Renal cortical epithelial cell (primary cell): ENCODE measurements at places on chromosomes 7 and 10.
A peak's percentile ranks its signal among the peaks of the same experiment; 100 is the strongest.

GRCh38 chr10:108989976-108990375 is 933.3 kb downstream of the XPNPEP1 start:
- no peak for DNase-seq

- DNase-seq, result no peak
These were observed 86.6 kb downstream of the LSMEM1 start for GRCh38 chr7:112567388-112567787.

DNA sequence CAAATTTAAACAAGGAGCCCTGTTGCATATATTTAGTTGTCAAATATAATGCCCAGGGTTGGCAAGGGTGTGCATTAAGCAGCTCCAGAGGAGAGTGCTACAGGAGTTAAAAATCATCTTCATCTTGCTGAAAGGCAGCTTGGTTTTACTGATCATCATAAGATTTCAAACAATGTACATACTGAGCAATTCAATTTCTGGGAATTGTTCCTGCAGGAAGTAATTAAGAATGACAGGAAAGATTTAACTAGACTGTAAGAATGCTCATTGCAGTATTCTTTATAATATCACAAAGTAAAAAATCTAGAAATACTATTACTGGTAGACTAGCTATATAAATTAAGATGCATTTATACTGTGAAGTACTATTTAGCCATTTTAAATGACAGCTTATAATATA is 153.6 kb downstream of the DYNC1I1 start:
- no peak for DNase-seq

- no peak for DNase-seq
These were observed 134.8 kb upstream of the LAMB4 start for GRCh38 chr7:108265007-108265406.

- peak; percentile 33 for DNase-seq
These were observed 27.0 kb upstream of the SUN1 start for GRCh38 chr7:805261-805660.

DNA sequence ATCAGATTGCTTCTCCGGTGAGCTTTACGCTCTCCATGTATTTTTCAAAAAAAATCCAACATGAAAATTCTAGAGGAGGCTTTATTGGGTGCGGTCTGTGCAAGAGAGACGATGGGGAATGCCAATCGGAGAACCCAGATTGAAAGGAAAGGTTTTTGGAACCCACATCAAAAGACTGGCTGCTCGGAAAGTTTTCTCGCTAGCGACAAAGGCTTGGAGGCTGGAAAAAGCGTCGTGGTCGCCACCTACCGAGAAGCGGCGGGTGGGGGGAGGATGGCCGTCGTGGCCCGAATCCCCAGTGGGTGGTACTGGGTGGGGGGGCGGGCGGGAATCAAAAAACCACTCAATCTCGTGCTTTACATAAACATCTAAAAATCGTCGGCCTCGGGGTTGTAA is 1.1 kb upstream of the GTF2I start:
- no peak for DNase-seq

- peak; percentile 69 for DNase-seq
These were observed 66.6 kb upstream of the SYPL1 start for GRCh38 chr7:106178593-106179134.

- no peak for DNase-seq
These were observed 11.4 kb upstream of the CHST3 start for GRCh38 chr10:71952745-71953144.

- DNase-seq, result peak; percentile 92
These were observed 354.1 kb upstream of the SEMA3A start for GRCh38 chr7:84548366-84549365.

- DNase-seq, result no peak
These were observed 96.3 kb downstream of the BICC1 start for GRCh38 chr10:58608826-58609531.

- DNase-seq, result no peak
These were observed 197.5 kb upstream of the CSTF2T start for GRCh38 chr10:51896849-51897248.

DNA sequence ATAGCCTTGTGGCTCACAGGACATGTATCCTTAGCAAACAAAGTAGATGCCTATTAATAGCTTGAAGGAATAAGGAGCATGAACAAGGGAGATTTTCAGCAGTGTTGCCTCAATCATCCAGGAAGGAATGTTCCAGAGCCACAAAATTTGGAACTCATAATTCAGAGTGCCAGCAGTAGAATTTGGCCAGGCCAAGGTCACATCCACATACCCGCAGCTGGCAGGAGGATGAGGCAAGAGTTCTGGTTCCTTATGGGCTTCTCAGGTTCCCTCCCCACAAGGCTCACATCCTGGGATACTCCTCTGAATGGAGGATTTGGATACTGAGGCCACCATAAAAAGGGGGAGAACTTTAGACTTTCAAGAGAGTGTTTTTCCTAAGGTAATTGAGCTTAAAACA is 45.8 kb downstream of the SUFU start:
- no peak for DNase-seq

DNA sequence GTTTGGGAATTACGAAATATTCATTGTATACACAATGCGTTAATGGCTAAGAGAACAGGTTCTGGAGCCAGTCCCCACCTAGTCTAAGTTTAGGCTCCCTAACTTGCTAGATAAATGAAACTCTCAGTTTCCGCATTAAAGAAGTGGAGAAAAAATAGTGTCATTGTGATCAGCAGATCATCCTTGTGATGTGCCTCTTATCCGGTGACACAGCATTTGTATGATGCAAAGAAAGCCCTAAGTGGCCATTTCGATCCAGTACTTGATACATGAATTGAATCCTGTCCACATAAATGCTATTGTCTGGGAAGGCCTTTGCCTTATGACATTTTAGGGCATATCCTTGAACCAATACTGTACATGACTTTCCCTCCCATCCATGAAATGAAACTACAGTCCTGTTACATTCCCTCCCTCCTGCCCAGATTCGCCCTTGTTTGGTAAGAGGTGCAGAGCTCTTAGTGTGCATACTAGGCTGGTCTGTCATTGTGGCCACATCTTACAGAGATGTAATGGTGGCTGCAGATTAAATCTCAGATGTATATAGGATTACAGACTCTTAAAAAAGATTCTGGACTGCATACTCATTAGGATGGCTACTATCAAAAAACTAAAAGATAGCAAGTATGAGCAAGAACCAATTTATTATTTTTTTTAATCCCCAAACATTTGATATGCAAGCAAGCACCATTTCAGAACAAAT is 80.9 kb downstream of the LRRC4 start:
- no peak for DNase-seq

DNA sequence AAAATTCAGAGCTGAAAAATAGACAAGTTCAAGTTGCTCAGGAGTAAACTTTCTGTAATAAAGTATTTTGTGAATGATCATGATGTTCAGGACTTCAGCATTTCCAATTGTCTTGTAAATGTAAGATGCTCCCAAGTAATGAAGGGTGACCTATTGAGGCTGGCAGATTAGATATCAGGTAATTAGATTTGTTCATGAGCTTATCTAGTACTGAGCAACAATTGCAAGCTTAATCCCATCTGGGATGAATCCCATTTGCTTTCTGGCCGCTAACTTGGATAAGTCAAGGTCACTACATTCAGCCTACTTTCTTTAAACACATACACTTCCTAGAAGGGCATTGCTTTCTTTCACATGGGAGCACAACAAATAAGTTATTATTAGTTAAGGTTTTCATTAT is 82.4 kb upstream of the ITGB1 start:
- DNase-seq, result no peak

DNA sequence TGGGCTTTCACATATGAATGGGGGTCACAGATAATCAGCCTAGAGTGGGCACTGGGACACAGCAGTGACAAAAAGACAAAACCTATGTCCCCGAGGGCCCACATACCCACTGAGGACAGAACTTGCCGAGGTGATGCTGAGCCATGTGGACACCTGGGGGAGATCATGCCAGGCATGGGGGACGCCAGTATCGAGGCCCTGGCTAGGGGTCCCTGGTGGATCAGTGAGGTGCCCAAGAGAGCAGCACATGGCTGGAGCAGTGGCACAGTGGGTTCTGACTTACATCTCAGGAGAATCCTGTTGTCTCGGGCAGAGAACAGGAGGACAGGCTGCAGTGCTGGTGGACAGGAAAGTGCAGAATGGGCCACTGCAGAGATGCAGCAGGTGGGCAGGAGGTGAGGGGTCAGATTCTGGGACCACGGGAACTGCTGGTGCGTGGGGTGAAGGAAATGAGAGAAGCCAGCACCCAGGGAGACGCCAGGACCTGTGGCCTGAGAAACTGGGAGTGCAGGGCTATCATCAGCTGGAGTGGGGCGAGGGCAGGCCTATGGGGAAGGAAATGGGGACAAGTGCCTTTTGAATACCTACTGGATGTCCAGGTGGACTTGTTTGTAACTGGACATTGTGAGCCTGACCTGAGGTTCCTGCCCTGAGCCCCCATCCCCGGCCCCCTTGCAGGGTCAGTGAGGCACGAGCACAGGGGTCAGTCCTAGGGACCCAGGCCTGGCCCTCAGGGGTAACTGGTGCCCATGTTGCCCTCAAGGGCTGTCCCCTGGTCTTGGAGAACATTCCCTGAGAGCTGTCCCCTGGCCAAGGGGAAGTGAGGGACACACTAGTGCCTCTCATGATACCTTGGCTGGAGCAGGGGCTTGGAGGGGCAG is 91.2 kb upstream of the RET start:
- no peak for DNase-seq

DNA sequence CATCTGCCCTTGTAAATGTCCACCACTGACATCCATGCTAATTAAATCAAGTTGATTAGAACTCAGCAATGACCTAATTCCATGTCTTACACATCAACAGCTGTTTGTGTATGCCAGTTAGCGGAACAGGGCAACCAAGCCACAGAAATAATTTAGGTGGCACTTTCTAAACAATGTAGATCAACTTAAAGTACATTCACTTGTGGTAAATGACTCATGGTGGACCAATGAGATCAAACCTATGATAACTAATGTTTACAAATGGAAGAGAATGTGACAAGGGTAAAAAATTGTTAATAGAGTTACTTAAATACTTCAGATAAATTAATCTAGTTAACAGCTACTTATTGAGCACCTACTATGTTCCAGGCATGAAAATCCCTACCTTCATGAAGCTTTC is 63.1 kb upstream of the ICA1 start:
- peak; percentile 38 for DNase-seq

- no peak for DNase-seq
These were observed 289.0 kb upstream of the PHYHIPL start for GRCh38 chr10:58887474-58887873.

DNA sequence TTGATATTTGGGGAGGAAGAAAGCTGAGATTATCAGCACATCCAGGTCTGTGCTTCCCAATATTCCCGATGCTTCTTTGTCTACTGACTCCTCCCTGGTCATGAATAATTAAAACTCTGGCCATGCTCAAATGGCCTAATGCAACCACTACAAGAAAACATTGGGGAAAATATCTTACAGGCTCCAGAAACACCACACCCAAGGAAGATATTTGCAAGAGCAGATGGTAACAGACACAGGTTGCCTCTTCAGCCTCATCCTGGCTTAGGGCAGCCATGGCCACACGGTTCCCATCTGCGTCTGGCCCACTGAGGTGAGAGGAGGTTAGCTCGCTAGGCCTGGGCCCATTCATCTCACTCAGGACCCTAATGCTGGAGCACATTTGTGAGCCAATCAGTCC is 108.4 kb upstream of the SDK1 start:
- no peak for DNase-seq
